Naive thymus-derived CD4-positive, alpha-beta T cell (primary cell): ENCODE measurements at places on chromosomes 6 and 20. TPM values are rescaled to one million over a fixed set of nuclear protein-coding genes. Genes with fewer than 3 reads are reported as not detected.
A peak's percentile ranks its signal among the peaks of the same experiment; 100 is the strongest.

- DNase-seq, result no peak
Observed at GRCh38 chr20:2585811-2586210, 49.4 kb downstream of the TMC2 start.

DNA sequence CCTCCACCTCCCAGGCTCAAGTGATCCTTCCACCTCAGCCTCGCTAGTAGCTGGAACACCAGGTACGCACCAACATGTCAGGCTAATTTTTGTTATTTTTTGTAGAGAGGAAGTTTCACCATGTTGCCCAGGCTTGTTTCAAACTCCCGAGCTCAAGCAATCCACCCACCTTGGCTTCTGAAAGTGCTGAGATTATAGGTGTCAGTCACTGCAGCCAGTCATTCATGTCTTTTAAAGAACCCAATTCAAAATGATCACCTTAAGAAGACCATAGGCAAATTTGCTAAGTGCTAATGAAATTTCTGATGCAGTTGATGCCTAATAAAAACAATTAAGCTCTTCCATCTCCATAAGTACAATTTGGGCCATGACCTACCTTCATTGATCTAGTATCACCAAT is 2.6 kb upstream of the VNN2 start:
- DNase-seq, result no peak

DNA sequence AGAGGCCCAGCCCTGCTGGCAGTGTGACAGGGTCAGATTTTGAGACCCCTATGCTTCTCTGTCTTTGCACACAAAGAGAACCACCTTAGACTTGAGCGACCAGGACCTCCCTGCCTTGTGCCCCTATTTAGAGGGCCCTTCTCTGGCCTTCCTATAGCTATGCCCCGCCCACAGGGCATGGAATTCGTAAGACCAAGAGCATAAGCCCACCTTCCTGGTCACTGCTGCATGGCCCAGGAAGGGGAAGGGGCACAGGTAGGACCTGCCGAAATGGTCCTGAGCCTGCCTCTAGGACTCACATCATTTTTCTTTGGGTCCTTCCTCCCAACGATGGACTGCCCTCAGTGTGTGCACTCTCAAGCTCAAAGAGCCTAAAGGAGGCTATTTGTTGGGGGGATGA is 65.1 kb upstream of the SRSF6 start:
- DNase-seq, result no peak

- DNase-seq, result no peak
Observed at GRCh38 chr6:89508755-89509563, 76.0 kb downstream of the ANKRD6 start.

Gene SNX21
- total RNA-seq, result 0.93 TPM

Gene ENPP1
- 0.07 and 0.33 TPM in 2 replicates for total RNA-seq

DNA sequence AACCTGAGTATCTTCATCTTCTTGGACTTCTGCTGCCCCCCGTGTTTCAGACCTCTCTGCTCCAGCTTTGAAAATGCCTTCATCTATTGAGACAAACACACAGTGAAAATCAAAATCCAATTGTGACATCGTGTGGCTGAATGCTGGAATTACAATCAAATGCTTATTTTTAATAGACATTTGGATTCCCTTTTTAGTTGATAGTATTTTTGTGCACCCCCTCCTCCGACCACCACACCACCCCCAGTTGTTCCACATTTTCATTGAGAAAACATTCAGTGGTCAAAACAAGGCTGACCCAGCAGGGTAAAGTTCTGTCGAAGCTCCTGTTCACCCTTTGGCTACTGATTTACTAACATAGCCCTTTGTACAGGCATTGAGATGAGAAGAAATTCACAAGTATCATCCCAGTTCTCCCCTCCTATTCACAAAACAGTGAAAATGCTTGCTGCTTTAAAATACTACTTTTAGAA is 79.0 kb downstream of the NRSN1 start:
- peak; percentile 30 for DNase-seq

- no peak for DNase-seq
Observed at GRCh38 chr20:57749131-57749690, 39.4 kb upstream of the PMEPA1 start.

Gene SUPT3H
- 16.0 TPM for total RNA-seq

Gene RHAG
- not detected for total RNA-seq

DNA sequence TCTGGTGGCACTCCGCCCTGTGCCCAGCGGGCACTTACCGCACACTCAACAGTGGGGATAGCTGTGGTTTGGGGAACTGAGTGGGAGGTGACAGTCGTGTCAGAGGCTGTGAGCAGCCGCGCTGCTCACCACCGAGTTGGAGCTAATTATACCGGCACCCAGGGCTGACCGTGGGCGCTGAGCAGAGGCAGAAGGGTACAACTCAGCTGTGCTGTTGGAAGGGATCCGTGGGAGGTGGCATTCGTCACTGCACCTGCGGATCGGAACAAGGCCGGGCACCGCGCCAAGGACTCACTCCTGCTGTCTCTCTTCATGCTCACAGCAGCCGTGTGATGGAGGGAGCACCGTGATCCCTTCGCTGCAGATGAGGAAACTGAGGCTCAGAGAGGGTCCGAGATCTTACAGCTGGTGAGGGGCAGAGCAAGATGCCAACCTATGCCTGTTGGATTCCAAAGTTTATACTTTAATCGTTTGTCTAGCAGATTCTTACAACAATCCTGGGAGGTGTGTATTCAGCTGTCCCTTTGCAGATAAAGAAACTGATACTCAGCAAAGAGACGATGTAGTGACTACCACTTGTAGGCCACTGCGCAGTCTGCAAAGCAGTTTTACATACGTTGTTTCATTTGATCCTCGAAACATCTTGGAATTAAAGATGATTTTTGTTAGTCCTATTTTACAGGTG is 713 bp upstream of the ELMO2 start:
- DNase-seq, result peak; percentile 80

- DNase-seq, result no peak
Observed at GRCh38 chr6:9138936-9139335, 703.6 kb upstream of the SLC35B3 start.

GRCh38 chr6:158660333-158660754 is 10.5 kb downstream of the SYTL3 start:
- DNase-seq, result peak; percentile 78

- DNase-seq, result no peak
Observed at GRCh38 chr6:20719980-20720379, 185.7 kb downstream of the CDKAL1 start.

Gene XKR7
- 0.05 TPM in 1 of 2 replicates, not detected in the other for total RNA-seq

DNA sequence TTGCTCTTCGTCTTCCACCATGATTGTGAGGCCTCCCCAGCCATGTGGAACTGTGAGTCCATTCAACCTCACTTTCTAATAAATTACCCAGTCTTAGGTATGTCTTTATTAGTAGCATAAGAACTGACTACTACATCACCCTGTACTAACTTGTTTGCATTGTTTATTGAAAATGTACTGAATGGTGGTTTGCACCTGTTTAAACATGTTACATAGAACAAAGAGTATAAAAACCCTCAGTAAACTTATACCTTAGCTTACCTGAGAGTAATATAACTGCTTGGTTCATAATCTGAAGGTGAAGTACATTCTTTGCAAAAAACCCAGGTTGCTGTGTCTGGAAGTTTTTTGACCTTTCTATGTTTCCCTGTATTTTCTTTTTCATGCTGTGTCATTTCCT is 777.8 kb downstream of the TBC1D32 start:
- DNase-seq, result no peak

GRCh38 chr6:89026151-89026550 is 54.4 kb upstream of the PNRC1 start:
- no peak for DNase-seq

Gene RNF144B
- total RNA-seq, result 7.9 TPM

Gene CRISP3
- not detected for total RNA-seq

- no peak for DNase-seq
Observed at GRCh38 chr6:113676057-113676456, 181.1 kb upstream of the MARCKS start.

- DNase-seq, result no peak
Observed at GRCh38 chr20:63881451-63882226, 13.3 kb upstream of the DNAJC5 start.

- no peak for DNase-seq
Observed at GRCh38 chr6:15507221-15507620, 155.6 kb downstream of the DTNBP1 start.

DNA sequence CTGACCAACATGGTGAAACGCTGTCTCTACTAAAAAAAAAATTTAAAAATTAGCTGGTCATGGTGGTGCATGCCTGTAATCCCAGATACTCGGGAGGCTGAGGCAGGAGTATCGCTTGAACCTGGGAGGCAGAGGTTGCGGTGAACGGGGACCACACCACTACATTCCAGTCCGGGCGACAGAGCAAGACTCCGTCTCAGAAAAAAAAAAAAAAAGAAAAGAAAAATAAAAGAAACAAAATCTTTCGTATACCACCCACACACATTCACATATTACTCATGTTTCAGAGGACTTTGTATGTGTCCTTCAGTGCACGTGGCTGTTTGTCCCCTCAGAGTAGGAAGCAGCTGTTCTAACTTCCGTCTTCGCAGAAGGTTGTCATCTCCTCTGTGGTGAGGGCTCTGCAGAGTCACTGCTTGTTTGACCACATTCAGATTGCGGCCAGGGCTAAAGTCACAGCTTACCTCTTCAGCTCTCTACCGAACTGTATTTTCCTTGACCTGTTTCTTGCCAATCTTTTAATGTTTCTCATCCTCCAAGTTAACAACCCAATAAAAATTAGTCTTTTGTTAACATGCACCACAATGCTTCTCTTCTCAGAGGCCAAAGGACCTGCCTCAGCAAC is 36.6 kb upstream of the HIVEP1 start:
- DNase-seq, result no peak

DNA sequence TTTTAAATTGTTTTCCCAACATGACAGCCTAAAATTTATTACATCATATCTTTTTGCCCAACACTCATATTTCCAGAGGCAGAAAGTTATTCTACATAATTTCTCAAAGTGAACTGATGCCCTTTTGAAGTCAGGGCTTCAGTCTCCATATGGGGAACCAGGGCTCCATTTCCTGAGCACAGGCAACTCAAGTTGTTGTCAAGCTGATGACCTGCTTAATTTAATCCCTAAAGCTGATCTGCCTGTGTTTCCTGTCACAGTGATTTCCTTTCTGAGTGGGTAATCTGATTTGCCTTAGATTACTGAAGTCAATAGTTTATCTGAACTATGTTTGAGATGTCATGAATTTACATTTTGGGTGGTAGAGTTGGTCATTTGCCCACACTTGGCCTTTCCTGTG is 932.1 kb upstream of the MANEA start:
- no peak for DNase-seq

DNA sequence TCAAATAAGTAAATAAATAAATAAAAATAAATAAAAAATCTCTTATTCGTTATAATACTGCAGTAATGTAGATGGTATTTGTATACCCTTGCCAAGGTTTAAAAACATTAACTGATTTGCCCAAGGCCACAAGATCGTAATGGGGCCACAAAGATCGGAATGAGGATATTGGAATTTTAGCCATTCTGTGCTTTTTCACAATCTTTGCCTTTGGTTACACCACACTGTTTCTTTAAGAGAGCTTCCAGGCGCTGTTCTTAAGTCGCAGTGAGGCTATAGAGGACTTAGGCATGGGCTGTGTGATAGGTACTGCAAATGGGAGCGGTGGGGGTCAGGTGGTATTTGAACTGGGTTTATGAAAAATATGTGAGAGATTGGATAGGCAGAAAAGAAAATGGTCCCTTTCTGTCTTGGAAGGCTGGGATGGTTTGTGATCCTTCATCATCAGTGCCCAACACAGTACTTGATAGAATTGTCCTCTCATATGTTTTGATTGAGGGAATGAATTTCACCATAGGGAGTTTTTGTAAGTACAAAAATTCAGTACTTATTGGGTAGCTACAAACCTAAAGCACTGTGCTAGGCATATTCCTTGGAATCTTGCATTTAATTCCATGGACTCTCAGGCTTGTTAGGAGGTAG is 1.4 kb downstream of the NUS1 start:
- no peak for DNase-seq
